Stimulated activated CD8-positive, alpha-beta memory T cell treated with anti-CD3 and anti-CD28 coated beads, Interleukin-7, amount 100 ng/mL, for 24 hours (primary cell): ENCODE measurements at places on chromosomes 12 and 14.

DNA sequence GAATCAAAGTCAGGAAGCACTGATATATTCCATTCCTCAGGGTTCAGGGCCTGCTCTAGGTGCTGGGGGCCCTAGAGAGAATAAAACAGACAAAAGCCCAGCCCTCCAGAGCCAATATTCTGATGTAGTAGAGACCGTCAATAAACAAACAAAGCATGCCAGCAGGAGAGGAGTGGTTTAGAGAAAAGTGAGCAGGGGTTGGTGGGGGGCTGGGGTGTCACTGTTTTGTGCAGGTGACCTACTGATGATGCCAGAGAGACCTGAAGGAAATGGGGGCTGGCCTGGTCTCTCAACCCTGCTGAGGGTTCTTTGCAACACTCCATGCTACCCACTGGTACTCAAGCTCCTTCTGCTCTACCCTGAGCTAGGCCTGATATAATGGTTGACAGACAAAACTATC, 26.5 kb downstream of the IL26 start:
- DNase-seq: no peak

GRCh38 chr12:5371631-5372030, 60.3 kb upstream of the NTF3 start:
- no peak for DNase-seq

- no peak for DNase-seq
Observed at GRCh38 chr12:20044351-20044750, 324.0 kb upstream of the PDE3A start.

- DNase-seq: no peak
Observed at GRCh38 chr12:98990648-98991047, 345.6 kb downstream of the APAF1 start.

DNA sequence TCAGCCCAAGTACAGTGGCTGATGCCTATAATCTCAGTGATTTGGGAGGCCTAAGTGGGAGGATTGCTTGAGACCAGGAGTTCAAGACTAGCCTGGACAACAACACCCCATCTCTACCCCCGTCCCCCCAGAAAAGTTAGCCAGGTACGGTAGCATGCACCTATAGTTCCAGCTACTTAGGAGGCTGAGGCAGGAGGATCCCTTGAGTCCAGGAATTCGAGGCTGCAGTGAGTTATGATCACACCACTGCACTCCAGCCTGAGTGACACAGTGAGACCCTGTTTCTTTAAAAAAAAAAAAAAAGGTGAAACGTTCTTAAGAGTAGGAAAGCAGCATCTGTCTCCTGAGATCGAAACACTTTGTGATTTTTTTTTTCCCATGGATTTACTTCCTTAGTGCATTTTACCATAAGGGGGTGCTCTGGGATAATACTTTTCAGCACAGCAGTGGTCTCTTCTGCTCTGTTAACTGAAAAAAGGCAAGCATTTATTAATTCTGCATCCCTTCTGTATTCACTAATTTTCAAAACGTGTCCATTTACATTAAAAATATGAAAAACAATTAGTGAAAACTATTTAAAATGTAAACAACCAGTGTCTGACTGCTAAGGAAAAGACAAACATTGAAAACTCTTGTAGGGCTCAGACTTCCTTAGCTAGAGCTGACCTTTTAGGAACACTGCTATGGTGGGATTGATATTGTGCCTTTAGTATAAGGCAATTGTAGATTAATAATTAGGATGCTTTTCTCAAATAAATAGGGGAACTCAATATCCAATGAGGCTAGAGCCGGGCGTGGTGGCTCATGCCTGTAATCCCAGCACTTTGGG, 31.2 kb upstream of the USP44 start:
- no peak for DNase-seq

- no peak for DNase-seq
Observed at GRCh38 chr12:65808580-65808979, 15.7 kb upstream of the HMGA2 start.

GRCh38 chr14:64504310-64504896, at the start of gene ZBTB1:
TSS of gene ZBTB1 (plus strand) at chr14:64504770. CDS start at chr14:64521505, 16,735 bp downstream.
- peak; percentile 65 for DNase-seq

- no peak for DNase-seq
Observed at GRCh38 chr12:78194448-78194847, 363.8 kb downstream of the NAV3 start.

GRCh38 chr14:61753631-61754030, 8.6 kb upstream of the SNAPC1 start:
- DNase-seq: no peak

- no peak for DNase-seq
Observed at GRCh38 chr14:96039633-96040311, 610 bp downstream of the C14orf132 start.

DNA sequence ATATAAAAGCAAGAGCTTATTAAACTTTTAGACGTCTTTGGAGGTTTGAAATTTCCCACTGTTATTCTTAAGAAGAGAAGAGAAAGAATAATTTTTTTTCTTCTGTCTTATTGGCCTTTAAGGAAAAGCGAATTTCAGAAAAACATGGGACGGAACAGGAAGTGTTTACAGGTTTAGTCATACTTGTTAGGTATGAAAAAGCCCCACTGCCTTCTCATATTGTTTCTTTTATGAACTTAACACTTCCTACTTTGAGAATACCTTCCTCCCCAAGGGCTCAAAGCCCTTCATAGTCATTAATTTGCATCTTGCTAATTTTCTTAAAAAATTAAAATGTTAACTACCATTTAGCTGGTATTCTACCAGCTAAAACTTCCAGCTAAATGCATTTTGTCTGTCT, 82.0 kb downstream of the ETV6 start:
- no peak for DNase-seq
